ENCODE measurements at places on chromosomes 12 and 14. TPM values are rescaled to one million over a fixed set of nuclear protein-coding genes. Genes with fewer than 3 reads are reported as not detected.

GLIPR1L1 gene
- not detected for total RNA-seq

PIWIL1 gene
- not detected for total RNA-seq

KCNC2 gene
- total RNA-seq: not detected

DNA sequence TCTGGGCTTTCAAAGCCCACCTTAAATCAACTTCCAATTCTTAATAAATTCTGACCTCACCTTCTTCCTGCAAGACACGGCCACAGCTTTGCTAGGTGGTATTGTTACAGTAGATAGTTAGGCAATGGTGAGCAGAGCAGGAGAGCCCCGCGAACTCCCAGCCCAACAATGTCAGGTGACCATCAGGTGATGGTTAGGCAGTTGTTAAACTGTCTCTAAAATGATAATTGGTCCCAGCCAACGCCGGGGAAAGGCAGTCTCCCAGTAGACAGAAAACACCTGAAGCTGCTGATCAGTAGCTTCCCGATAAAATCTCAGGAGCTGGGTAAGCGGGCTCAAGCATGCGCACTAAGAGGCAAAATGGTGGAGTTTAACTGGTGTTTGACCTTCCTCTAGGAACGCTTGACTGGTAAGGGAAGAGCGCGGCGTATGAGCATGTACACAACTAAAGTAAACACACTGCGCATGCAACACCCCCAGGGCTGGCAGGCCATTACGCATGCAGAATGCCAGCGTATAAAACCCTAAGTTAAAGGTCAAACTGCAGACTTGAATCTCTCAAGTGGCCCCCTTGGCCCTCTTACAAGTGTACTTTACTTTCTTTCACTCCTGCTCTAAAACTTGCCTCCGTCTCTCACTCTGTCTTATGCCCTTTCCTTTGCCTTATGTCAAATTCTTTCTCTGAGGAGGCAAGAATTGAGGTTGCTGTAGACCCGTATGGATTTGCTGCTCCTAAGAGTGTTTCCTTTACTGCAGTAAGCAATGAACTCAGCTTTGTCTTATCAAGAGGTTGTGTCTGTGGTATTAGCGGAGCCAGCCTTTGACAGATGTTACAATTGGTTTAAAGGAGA lies 113.5 kb downstream of the C12orf75 start:
- DNase-seq: no peak
- H3K4me3 ChIP-seq: no peak overlapping the region
- H3K36me3 ChIP-seq: no peaks in the 10 kb centered on the region
- H3K27me3 ChIP-seq: no peaks in the 10 kb centered on the region

COX8C gene
- not detected for total RNA-seq

CCDC60 gene
- total RNA-seq: not detected

NRXN3 gene
- 7.6 TPM for total RNA-seq

DNA sequence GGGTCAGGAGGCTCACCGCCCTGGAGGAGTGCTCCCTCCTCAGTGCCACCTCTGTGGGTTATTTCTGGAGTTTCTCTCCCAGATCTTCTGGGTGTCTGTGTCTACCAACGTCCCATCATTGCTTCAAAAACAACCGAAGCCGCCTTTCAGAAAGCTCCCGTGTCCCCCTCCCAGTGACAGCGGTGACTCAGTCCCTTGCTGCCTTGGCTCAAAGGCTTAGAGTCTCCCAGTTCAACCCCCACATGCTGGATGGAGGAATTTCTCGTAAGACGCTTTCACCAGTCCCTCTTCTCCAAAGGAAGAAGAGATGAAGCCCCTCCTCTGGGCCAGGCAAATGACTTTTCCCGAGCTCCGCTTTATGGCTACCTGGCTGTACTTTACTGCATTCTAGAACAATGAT lies 146.6 kb downstream of the RBM19 start:
- H3K36me3 ChIP-seq: no peaks in the 10 kb centered on the region
- no peak for DNase-seq
- no peaks in the 10 kb centered on the region for H3K27me3 ChIP-seq
- no peak overlapping the region for H3K27ac ChIP-seq
- H3K4me3 ChIP-seq: no peak overlapping the region

OR6C75 gene
- total RNA-seq: not detected

SLIRP gene
- total RNA-seq: 69.7 TPM

- H3K27ac ChIP-seq: no peak overlapping the region
- peaks cover 18% of the 10 kb centered on the region for H3K4me1 ChIP-seq
- no peak overlapping the region for H3K4me3 ChIP-seq
- H3K27me3 ChIP-seq: peaks cover 37% of the 10 kb centered on the region
- DNase-seq: no peak
Measured at GRCh38 chr12:51811203-51812202, 37.0 kb downstream of the FIGNL2 start.

- H3K27me3 ChIP-seq: no peaks in the 10 kb centered on the region
- no peak for DNase-seq
- no peaks in the 10 kb centered on the region for H3K4me1 ChIP-seq
- H3K27ac ChIP-seq: peak overlapping the region; percentile 51
- H3K4me3 ChIP-seq: no peak overlapping the region
Measured at GRCh38 chr12:92539110-92539749, 163.6 kb upstream of the PLEKHG7 start.

DNA sequence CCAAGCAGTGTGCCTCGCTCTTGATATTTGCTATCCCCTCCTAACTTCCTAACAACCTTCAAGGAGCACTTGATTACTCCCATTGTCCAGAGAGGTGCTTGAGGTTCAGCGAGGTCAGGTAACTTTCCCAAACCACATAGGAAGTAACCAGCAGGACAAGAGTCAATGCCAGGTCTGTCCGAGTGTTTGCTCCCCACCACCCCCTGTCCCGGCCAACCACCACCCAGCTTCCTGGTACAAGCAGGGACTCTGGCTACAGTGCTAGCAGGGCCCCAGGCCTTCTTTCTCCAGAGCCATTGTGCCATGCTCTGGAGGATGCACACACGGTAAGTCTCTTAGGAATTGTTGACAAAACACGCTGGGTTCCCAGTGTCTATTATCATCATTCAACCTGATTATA lies 49.2 kb downstream of the SYNE3 start:
- H3K36me3 ChIP-seq: peaks cover 93% of the 10 kb centered on the region
- H3K4me3 ChIP-seq: no peak overlapping the region
- no peaks in the 10 kb centered on the region for H3K27me3 ChIP-seq
- no peak for DNase-seq
- H3K27ac ChIP-seq: no peak overlapping the region

GRCh38 chr14:30165255-30165654 lies 237.6 kb upstream of the PRKD1 start:
- no peak overlapping the region for H3K4me3 ChIP-seq
- H3K27me3 ChIP-seq: no peaks in the 10 kb centered on the region
- no peak for DNase-seq

TEP1 gene
- total RNA-seq: 57.0 TPM

DNA sequence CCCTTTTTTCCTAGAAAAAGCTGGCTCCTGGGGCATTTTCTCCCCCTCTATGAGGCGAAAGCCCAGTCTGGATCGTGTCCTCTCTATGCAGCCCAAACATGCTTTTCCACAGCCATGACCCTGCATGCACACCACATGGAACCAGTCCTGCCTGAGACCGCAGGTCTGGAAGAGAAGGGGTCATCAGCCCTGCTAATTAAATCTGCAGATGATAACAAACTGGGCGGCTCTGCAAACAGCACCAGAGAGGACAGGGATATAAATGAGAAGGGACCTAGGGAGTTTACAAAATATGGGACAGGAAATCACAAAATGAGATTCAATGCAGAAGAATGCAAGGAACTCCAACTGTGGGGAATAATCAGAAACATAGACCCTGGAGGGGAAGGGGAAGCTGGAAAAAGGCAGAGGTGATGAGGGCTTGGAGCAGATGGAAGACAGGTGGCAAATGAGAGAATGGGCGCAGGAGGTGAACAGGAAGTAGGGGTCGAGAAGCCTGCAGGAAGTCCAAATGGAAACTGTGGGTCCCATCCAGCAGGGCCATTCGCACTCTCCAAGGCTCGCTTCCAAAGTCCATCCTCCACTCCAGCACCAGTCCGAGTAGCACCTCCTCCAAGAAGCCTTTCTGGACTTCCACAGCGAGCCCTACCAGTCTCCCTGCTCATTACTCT lies 76.3 kb downstream of the ANO2 start:
- no peaks in the 10 kb centered on the region for H3K36me3 ChIP-seq
- no peaks in the 10 kb centered on the region for H3K27me3 ChIP-seq
- no peaks in the 10 kb centered on the region for H3K4me1 ChIP-seq
- no peak for DNase-seq
- no peak overlapping the region for H3K27ac ChIP-seq
- no peak overlapping the region for H3K4me3 ChIP-seq

OR10P1 gene
- not detected for total RNA-seq

- H3K4me3 ChIP-seq: no peak overlapping the region
- peaks cover 100% of the 10 kb centered on the region for H3K4me1 ChIP-seq
- no peak overlapping the region for H3K27ac ChIP-seq
Measured at GRCh38 chr12:64675795-64676194, 65.5 kb downstream of the RASSF3 start.

GRCh38 chr12:41286426-41286825 lies 98.3 kb downstream of the PDZRN4 start:
- no peaks in the 10 kb centered on the region for H3K36me3 ChIP-seq
- no peak overlapping the region for H3K27ac ChIP-seq
- DNase-seq: peak; percentile 21
- H3K4me1 ChIP-seq: no peaks in the 10 kb centered on the region
- no peak overlapping the region for H3K4me3 ChIP-seq

TTC9 gene
- total RNA-seq: 4.8 TPM

GRCh38 chr14:51070726-51071125 lies 24.2 kb downstream of the TRIM9 start:
- DNase-seq: no peak
- H3K4me3 ChIP-seq: no peak overlapping the region
- no peaks in the 10 kb centered on the region for H3K36me3 ChIP-seq
- H3K27ac ChIP-seq: no peak overlapping the region
- no peaks in the 10 kb centered on the region for H3K27me3 ChIP-seq

GPR132 gene
- 1.9 TPM for total RNA-seq

FAM186B gene
- total RNA-seq: 0.20 TPM

DNA sequence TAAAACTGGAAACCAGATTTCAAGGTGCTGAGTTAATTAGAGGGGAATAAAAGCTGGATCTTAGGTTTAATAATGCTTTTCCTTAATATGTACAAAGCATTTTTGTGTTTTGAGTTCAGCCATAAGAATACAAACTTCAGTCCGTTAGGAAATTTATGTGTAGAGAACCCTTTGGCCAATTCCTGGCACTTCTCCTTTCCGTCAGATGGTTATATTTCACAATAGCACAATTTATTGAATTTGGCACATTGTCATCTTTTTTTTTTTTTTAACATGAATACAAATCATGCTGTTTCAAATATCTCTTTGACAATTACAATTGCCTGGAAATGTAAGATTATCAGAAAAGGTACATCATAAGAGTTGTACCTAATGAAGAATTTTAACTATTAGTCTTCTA lies 56.2 kb upstream of the DDHD1 start:
- no peak overlapping the region for H3K27ac ChIP-seq
- H3K4me3 ChIP-seq: no peak overlapping the region
- no peaks in the 10 kb centered on the region for H3K4me1 ChIP-seq
- no peaks in the 10 kb centered on the region for H3K36me3 ChIP-seq

GRCh38 chr12:104519190-104520019 lies 62.7 kb downstream of the CHST11 start:
- H3K27ac ChIP-seq: no peak overlapping the region
- H3K36me3 ChIP-seq: no peaks in the 10 kb centered on the region
- DNase-seq: no peak
- H3K4me3 ChIP-seq: no peak overlapping the region
- no peaks in the 10 kb centered on the region for H3K27me3 ChIP-seq

GRCh38 chr12:132176920-132177551 lies 32.8 kb downstream of the NOC4L start:
- H3K36me3 ChIP-seq: no peaks in the 10 kb centered on the region
- H3K27ac ChIP-seq: no peak overlapping the region
- no peak overlapping the region for H3K4me3 ChIP-seq

TMEM120B gene
- 17.7 TPM for total RNA-seq

SAMD4A gene
- 40.5 TPM for total RNA-seq

DNA sequence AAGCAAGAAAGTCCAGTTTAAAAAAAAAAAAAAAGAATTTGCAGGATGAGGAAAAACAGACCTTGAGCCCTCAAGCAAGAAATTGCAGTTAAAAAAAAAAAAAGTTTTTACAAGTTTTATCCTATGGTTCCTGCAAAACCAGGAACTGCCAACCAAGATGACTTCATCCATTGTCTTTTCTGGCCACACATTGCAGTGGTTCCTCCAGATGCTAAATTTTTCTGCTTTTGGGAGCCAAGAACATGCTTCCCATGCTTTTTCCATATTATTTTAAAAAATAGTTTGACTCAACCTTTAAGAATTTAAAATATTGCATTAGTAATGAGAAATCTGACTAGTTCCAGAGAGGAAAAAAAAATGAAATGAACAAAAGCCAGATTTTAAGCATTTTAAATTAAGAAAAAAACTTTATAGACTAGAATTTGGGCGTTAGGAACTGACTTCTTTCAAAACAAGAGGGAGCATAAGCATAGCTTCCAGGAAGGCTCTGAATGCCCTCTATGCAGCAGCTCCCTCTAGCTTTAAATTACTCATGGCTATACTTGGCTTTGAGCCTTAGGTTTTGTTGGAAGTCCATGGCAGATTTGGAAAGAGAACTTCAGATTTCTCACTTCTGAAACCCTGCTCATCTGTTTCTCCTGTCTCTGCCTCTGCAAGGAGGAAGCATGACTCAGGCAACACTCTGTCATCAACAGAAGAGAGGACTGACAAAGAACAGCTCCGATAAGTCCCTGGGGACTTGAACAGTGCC lies 124.5 kb downstream of the GPR65 start:
- no peak overlapping the region for H3K4me3 ChIP-seq
- H3K27me3 ChIP-seq: no peaks in the 10 kb centered on the region
- peak overlapping the region; percentile 86 for H3K27ac ChIP-seq
- H3K36me3 ChIP-seq: no peaks in the 10 kb centered on the region

NGB gene
- total RNA-seq: not detected

VSX2 gene
- total RNA-seq: not detected

ADGRD1 gene
- 167 TPM for total RNA-seq

- no peak for DNase-seq
- no peak overlapping the region for H3K27ac ChIP-seq
- no peaks in the 10 kb centered on the region for H3K4me1 ChIP-seq
- no peak overlapping the region for H3K4me3 ChIP-seq
- H3K36me3 ChIP-seq: no peaks in the 10 kb centered on the region
- H3K27me3 ChIP-seq: no peaks in the 10 kb centered on the region
Measured at GRCh38 chr12:90036637-90037036, 328.0 kb upstream of the ATP2B1 start.

DNA sequence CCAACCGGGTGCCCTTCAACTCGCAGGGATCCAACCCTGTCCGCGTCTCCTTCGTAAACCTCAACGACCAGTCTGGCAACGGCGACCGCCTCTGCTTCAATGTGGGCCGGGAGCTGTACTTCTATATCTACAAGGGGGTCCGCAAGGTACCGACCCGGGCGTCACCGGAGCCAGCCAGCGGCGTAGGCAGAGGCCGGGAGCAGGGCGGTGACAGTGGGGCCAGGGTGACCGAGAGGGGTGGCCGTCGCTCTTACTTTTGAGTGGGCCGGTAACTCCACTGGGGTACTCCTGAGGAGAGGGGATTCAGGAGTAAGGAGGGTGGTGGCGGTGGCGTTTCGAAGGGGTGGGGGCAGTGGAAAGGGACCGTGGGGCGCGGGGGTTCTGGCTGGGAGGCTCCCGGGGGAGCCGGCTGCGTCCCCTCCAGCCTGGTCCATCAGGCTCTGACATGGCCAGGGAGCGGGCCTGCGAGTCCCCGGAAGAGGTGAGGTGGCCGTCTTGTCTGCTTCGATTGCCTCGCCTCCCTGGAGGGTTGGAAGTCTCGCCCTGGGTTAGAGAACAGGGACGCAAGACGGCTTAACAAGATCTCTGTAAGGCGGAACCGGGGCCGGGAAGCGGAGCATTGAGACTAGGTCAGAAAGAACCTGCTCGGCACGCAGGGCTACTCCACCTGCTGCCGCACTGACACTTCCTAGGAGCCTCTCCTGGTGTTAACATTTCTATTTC lies 491 bp downstream of the WDR20 start:
- H3K27ac ChIP-seq: peak overlapping the region; percentile 85
- DNase-seq: peak; percentile 10
- H3K27me3 ChIP-seq: no peaks in the 10 kb centered on the region
- peaks cover 27% of the 10 kb centered on the region for H3K4me1 ChIP-seq
- peak overlapping the region; percentile 99 for H3K4me3 ChIP-seq
